ENCODE measurements at places on chromosomes 2 and 18.

- DNase-seq, result no peak
Measured at GRCh38 chr2:133483181-133483580, 85.1 kb downstream of the NCKAP5 start.

DNA sequence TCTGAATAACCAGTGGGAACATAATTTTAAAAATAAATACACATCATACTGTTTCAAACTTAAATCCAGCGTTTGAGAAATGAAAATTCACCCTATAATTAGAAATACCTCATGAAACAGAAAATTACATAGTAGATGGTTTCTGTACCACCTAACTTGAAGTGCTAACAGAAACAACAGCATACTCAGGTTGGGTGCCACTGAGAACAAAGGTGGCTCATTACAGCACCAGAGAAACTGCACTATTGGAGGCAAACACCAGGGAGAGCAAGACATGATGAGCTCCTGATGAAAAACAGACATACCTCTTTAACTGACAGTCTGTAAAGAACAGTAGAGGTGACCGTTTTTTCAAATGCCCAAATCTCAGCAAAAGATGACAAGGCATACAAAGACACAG is 12.6 kb downstream of the SULT1C4 start:
- DNase-seq, result no peak

DNA sequence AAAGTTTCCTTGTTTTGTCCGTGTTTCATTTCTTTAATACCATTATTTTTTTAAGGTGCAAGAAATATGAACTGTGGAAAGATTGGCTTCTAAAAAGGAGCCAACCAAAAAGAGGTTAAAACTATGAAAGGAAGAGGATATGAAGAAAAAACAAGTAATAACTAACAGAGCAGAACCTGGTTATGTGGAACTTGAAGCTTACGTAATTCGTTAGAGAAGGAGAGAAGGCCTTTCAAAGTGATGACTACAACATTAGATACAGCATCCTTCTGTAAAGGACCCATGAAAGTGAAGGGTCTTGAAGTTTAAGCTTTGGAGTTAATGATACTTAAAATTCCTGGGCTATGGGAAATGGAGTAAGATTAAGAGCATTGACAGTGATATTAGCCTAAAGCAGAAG is 84.5 kb downstream of the ANKRD12 start:
- no peak for DNase-seq

DNA sequence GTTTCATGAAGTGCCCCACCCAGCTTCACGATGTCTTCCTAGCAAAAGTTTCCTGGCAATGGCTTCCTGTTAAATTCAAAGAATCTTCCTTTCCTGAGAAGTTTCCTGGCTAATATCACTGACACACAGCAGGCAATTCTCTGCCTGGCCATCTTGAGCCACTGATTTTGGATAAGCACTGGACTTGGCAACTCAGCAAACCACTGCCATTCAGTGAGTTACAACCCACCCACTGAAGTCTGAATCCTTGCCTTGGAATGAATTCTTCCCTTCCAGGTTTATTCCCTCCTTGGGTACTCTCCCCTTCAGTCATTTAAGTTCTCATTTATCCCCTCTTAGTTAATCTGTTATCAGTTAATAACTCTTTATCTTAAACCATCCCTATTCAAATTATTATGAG is 426.0 kb downstream of the MBD2 start:
- DNase-seq, result no peak

GRCh38 chr18:37532917-37533316 is 32.7 kb downstream of the CELF4 start:
- DNase-seq, result no peak

DNA sequence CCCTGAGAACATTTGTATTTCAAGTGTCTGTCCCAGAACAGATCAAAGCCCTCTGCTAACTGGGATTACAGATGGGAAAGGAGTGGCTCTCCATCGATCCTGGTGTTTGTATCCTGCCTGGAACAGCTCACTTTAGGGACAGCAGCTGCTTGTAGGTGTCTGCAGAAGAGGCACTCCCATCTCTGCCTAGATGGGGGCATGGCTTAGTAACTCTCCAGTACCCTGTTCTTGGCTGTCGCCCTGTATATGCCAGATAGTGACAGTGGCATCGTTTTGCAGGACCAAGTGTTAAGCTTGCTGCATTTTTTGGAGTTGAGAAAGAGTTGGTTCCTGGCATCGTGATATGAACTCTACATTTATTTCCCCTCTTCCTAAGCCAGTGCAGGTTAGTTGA is 189.9 kb downstream of the SH3RF3 start:
- DNase-seq, result no peak

DNA sequence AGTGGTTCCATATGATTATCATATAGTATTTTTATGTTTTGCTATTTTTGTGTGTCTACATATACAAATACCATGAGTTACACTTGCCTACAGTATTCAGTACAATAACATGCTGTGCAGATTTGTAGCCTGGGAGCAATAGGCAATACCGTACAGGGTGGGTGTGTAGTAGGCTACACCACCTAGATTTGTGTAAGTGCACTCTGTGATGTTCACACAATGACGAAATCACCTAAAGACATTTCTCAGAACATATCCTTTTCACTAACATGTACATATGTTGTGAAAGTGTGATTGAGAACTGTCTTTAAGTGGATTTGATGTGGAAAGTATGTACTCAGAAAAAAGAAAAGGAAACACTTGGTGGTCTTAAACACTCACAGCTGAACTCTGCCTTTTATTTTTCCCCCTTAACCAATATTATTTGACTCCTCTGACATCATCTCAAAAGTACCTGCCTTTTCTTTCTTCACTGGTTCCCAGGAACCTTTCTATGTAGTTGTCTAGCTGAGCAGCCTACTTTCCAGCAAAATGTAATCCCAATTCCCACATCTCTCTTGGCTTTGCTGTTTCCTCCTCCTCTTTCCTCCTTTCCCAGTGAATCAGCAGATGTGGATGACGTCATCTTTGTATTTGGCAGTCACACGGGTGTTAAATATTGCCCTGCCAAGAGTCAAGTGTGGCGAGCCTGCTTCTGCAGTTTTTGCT is 47.7 kb downstream of the OSBPL6 start:
- DNase-seq, result no peak

- DNase-seq, result no peak
Measured at GRCh38 chr2:9200633-9201015, 6.0 kb upstream of the ASAP2 start.
